Inflammatory macrophage treated with lipopolysaccharide for 1 hour (primary cell): ENCODE measurements at places on chromosomes 1 and 21.

GRCh38 chr1:153652805-153653500 is 5.5 kb upstream of the SNAPIN start:
- peak; percentile 65 for DNase-seq

GRCh38 chr1:187490266-187490665 is 661.5 kb downstream of the PLA2G4A start:
- no peak for DNase-seq

DNA sequence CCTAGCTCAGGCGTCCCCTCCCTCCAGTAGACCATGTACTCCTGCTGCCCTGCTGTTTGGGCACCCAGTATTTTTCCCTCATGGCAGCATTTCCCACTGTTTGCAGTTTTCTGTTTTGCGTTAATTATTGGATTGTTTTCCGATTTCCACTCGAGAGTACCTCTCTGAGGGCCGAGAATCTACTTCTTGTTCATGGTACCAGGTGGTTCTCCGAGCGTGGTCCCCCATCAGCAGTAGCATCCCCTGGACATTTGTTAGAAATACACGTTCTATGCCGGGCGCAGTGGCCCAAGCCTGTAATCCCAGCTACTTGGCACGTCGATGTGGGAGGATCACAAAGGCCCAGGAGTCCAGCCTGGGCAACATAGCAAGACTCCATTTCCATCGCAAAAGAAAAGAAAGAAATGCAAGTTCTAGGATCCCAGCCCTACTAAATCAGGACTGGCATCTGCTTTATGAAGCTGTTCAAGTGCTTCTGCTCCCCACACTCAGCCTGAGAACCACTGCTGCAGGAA is 690 bp downstream of the RRP1 start:
- DNase-seq: no peak

GRCh38 chr1:32014199-32014947 is 705 bp downstream of the KHDRBS1 start:
- peak; percentile 47 for DNase-seq

GRCh38 chr21:37827913-37828312 is 88.3 kb downstream of the KCNJ6 start:
- DNase-seq: no peak

GRCh38 chr1:226654046-226654667 is 84.9 kb downstream of the ITPKB start:
- DNase-seq: no peak

GRCh38 chr1:67791686-67792085 is 41.6 kb downstream of the GNG12 start:
- no peak for DNase-seq

GRCh38 chr1:226250511-226250910 is 27.0 kb downstream of the MIXL1 start:
- no peak for DNase-seq
